Mesenchymal stem cell (in vitro differentiated cells and primary cell): ENCODE measurements at places on chromosomes 5 and 9.

DNA sequence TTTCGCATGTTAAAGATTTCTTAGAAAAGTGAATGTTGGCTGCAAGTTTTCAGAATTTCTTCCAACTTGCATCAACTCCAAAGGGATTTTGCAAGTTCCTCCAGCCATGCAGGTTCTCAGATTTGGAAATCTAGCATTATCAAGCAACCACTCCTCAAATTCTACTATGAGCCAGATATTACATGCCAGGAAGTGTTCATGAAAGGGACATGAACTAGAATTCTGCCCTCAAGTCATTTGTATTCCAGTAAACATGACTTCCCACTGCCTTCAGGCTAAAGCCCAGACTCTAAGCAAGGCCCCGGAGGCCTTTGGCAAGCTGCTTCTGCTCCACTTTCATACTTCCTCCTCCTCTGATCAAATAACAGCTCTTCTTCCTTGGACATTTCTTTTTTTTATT lies 111.3 kb upstream of the PAPPA start:
- H3K4me3 ChIP-seq = no peak overlapping the region
- no peak overlapping the region for H3K27ac ChIP-seq
- no peaks in the 10 kb centered on the region for H3K4me1 ChIP-seq
- no peaks in the 10 kb centered on the region for H3K36me3 ChIP-seq
- no peaks in the 10 kb centered on the region for H3K27me3 ChIP-seq

GRCh38 chr5:148806520-148806931 lies 19.9 kb upstream of the ADRB2 start:
- H3K36me3 ChIP-seq = no peaks in the 10 kb centered on the region
- H3K4me3 ChIP-seq = no peak overlapping the region
- no peak for DNase-seq
- H3K4me1 ChIP-seq = peaks cover 11% of the 10 kb centered on the region
- no peaks in the 10 kb centered on the region for H3K27me3 ChIP-seq
- no peak overlapping the region for H3K27ac ChIP-seq

GRCh38 chr9:110440172-110440571 lies 102.5 kb upstream of the TXNDC8 start:
- H3K27me3 ChIP-seq = no peaks in the 10 kb centered on the region
- DNase-seq = peak; percentile 90
- H3K4me3 ChIP-seq = no peak overlapping the region
- H3K27ac ChIP-seq = peak overlapping the region; percentile 12

GRCh38 chr5:6859951-6860638 lies 146.9 kb downstream of the TENT4A start:
- H3K4me3 ChIP-seq = no peak overlapping the region
- H3K4me1 ChIP-seq = no peaks in the 10 kb centered on the region
- no peaks in the 10 kb centered on the region for H3K27me3 ChIP-seq
- no peaks in the 10 kb centered on the region for H3K36me3 ChIP-seq
- no peak for DNase-seq
- no peak overlapping the region for H3K27ac ChIP-seq

GRCh38 chr9:20358207-20358606 lies 264.1 kb downstream of the MLLT3 start:
- H3K27me3 ChIP-seq = no peaks in the 10 kb centered on the region
- no peak overlapping the region for H3K4me3 ChIP-seq
- peak; percentile 54 for DNase-seq
- H3K4me1 ChIP-seq = peaks cover 2% of the 10 kb centered on the region
- H3K36me3 ChIP-seq = peaks cover 4% of the 10 kb centered on the region

DNA sequence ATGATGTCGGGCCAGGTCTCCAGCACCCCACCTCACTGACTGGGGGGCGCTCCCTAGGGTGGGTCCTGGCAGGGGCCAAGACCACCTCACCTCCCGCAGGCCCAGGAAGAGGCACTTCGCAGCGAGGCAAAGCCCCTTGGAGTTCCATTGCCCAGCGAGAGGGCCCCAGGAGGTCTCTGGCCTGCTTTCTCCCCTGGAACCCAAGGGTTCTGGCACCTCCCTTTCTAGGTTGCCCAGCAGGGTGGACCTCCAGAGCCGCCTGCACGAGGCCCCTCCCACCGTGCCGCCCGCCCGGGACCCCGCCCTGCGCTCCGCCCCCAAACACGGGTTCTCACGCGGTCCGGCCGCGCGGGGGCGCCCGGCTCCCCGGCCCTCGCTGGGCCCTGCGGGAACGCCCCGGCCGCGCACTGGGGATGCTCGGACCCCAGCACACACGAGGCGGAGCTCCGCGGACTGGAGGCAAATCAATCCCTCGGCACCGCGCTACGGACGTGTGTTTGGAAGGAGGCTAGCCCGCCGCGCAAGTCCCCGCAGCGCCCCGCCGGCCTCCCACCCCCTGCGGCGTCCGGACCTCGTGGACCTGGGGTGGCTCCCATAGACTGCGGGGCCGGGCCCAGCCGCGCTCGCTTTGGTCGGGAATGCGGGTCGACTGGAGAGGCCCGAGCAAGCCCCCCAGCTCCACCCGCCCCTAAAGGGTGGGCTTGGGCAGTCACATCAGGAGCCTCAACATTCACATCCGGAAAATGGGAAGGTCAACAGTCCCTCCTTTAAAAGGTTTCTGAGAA lies 99.5 kb upstream of the LMX1B start:
- peaks cover 58% of the 10 kb centered on the region for H3K27me3 ChIP-seq
- no peak overlapping the region for H3K27ac ChIP-seq
- peaks cover 8% of the 10 kb centered on the region for H3K4me1 ChIP-seq

DNA sequence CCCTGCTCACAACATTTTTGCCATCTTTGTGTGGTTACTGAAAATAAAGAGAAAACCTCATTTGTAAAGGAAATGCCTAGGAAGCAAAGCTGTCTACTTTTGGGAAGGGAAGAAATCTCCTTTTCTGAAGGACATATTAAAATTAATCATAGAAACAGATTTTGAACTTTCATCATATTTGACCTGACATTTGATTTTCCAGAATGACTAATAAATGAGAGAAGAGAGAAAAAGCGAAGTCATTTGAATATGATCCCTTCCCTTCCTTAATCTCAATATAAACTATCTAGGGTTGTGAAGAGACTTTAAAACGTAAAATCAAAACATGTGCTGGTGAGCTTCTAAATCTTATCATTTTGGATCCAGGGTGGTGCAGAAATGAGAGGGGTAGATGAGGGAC lies 66.3 kb downstream of the FEM1C start:
- DNase-seq = no peak
- peaks cover 3% of the 10 kb centered on the region for H3K4me1 ChIP-seq
- H3K27me3 ChIP-seq = no peaks in the 10 kb centered on the region
- H3K4me3 ChIP-seq = no peak overlapping the region
- no peaks in the 10 kb centered on the region for H3K36me3 ChIP-seq
- H3K27ac ChIP-seq = no peak overlapping the region

GRCh38 chr5:54221135-54221534 lies 89.2 kb downstream of the ARL15 start:
- no peak overlapping the region for H3K27ac ChIP-seq
- H3K4me3 ChIP-seq = no peak overlapping the region
- H3K4me1 ChIP-seq = no peaks in the 10 kb centered on the region

DNA sequence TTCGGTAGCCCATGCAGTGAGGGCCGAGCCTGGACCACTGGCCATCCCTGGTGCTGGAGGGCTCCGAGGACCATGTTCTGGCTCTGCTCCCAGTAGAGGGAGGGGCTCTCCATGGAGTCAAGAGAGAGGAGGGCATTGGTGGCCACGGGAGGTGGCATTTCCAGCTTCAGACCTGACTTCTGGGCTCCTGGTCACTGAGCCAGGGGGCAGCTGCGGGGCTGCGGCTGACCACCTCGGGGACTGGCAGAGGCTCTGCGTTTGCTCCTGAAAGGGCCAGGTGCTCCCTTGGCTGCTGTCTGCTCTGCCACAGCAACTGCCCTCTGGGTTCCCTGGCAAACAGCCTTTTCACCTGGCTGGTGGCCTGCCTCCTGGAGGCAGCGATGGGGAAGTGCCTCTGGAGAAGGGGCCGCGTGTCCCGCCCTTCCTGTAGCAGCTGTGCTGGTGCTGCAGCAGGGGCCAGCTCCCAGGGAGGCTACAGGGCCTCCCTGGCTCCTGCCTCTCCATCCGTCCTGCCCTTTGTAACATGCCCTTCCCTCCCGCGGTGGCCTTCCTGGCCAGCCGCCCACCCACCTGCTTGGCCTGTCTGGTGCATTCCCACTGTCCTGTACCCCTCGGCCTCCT lies 144.6 kb downstream of the CACNA1B start:
- H3K4me1 ChIP-seq = peaks cover 6% of the 10 kb centered on the region
- H3K27ac ChIP-seq = no peak overlapping the region
- no peaks in the 10 kb centered on the region for H3K36me3 ChIP-seq
- H3K4me3 ChIP-seq = no peak overlapping the region
- H3K27me3 ChIP-seq = peaks cover 38% of the 10 kb centered on the region
- DNase-seq = no peak

- no peaks in the 10 kb centered on the region for H3K36me3 ChIP-seq
- H3K4me1 ChIP-seq = no peaks in the 10 kb centered on the region
- peaks cover 3% of the 10 kb centered on the region for H3K27me3 ChIP-seq
- no peak overlapping the region for H3K4me3 ChIP-seq
Measured at GRCh38 chr5:35209862-35210261, 20.4 kb downstream of the PRLR start.

DNA sequence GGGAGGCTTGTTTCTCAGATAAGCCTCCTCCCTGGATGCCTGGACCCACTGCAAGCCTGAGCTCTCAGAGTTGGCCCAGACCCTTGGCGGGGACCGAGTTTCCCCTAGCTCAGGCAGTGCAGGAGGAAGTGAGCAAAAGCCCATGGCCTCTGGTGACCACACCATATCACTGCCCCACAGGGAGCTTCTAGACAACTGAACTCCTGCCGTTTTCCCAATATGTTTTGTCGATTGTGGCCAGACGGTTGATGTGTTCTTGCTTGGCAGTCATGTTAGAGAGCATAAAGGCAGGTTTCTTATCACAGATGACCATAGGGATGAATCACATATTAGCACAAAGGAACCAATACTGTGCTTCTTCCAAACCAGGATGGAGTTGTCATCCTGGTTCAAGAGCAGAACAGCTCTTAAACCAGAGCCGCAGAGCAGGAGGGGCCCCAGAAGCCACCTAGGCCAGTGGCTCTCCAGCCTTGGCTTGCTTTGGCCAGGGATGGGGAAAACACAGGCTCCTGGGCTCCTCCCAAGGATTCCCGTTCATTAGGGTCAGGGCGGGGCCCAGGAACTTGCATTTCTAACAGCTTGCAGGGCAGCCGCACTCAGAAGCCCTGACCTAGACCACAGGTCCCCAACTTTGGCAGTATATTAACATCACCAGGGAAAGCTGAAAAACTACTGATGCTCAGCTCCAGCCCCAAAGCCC lies 113.1 kb upstream of the TBC1D2 start:
- no peak for DNase-seq
- peaks cover 2% of the 10 kb centered on the region for H3K4me1 ChIP-seq
- no peak overlapping the region for H3K27ac ChIP-seq
- H3K4me3 ChIP-seq = no peak overlapping the region
- H3K36me3 ChIP-seq = no peaks in the 10 kb centered on the region
